Ascending aorta (tissue), 2 donors: ENCODE measurements at places on chromosomes 11 and 22.

GRCh38 chr11:37505406-37505805, 907.4 kb upstream of the RAG2 start:
- no peak for DNase-seq

- DNase-seq = no peak
Observed at GRCh38 chr11:123509737-123510578, 79.9 kb downstream of the GRAMD1B start.

- no peak for DNase-seq
Observed at GRCh38 chr11:104410336-104410735, 246.4 kb upstream of the PDGFD start.

- DNase-seq = no peak
Observed at GRCh38 chr22:24695060-24695459, 79.5 kb downstream of the PIWIL3 start.

DNA sequence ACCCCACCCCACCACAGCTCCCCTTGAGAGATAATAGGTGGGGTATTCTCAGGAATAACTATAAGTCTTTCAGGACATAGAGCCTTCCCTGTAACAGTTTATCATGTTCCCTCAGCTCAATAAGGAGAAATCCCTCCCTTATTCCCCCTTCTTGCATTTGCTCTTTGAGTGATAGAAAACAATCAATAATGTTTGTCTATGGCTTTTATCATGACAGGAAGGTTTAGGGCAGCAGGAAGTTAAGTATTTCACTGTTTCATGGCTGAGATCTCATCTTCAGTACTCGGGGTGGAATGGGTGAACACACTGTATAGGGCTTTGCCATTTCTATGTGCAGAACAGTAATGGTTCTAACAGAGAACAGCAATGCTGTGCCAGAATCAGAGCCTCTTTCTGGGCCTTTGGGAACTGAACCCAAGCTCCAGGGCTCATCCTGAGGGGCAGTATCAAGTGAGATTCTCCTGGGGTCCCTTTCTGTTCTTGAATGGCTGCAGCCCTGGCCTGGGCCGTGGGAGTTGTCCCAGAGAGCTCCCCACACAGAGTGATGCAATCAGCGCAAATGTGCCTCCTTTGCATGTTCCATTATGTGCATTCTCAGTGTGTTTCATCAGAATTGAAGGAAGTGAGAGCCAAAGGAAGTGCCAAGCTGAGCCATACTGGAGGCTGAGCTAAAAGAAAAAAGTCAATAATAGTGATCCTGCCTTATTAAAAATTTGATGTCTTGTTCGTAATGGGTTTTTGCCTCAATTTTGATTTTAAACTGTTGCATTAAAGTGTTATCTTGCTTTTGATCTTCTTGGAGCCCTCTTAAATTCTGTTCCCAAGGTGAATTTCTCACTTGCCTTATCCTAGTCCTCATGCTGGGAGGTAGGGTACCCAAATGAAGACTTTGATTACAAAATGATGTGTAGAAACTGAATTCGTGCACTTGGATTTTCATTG, 2.9 kb upstream of the CYP2R1 start:
- DNase-seq = no peak

DNA sequence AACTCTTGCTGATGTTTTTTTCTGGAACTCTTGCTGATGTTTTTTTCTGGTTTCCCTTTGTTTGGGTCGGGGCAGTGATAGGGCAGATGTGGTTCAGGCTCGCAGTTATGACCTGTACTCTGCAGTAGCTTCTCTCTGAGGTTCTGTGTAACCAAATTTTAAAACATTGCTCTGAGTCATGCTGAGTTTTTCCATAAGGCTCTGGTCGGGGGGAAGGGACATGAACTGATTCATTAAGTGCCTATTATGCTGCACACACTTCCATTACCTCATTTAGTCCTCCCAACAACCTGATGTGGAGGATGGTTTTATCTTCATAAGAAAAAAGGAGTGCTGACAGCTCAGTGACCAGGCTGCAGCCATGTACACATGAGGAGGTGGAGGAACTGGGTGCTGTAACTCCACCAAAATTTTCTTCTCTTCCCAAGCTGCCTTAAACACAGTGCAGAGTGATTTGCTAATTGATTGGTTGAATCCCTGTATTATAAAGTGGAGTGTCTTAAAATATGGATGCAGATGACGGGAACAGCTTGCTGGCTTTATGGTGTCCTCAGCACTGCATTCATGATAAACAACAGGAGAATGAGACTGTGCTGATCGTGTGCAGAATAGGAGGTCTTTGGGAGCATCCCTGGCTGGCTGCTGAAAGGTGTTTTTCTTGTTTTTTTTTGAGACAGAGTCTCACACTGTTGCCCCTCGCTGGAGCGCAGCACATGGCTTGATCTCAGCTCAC, 19.1 kb downstream of the TNRC6B start:
- DNase-seq = peak; percentile 76

- DNase-seq = no peak
Observed at GRCh38 chr11:79220171-79220570, 220.7 kb downstream of the TENM4 start.

DNA sequence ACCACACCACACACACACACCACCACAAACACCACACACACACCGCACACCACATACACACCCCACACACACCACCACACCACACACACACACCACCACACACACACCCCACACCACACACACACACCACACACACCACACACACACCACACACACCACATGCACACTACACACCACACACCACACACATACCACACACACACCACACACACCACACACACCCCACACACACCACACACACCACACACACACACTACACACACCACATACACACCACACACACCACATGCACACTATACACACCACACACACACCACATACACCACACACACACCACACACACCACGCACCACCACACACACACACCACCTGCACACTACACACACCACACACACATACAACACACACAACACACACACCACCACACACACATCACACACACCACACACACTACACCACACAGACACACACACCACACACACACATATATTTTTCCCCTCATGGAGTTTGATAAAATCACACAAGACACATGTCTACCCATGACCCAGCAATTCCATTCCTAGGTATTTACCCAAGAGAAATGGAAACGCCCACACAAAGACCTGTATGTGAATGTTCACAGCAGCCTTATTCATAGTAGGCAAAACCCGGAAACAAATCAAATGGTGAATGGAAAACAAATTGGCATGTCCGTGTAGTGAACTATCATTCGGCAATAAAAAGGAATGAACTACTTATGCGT, 14.3 kb downstream of the CD5 start:
- DNase-seq = no peak

DNA sequence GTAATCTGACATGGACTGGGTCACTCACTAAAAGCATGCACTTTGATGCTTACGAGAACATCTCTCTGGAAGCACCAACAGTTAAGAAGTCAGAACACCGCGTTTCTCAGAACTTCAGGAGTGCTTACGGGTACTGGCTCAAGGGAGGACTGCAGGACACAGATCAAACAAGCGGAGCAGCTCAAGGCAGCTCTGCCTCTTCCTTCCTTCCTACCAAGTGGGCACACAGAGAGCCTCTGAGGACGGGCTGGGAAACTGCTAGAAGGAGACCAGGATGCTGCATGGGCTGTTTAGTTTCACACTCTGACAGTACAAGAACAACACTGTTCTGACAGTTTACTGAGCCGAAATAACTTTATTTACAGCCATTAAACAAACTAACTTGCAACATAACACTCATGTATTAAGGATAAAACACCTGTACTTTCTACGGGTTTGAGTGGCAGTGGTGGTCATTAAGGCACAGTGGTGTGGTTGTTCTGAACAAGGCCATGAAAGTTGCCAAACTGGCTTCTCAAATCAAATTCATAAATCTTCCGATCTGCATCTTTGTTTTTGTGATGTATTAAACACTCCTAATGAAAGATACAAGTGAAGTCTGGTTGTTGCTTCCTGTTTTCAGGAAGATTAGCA, 37.5 kb downstream of the ARFGAP3 start:
- DNase-seq = no peak

DNA sequence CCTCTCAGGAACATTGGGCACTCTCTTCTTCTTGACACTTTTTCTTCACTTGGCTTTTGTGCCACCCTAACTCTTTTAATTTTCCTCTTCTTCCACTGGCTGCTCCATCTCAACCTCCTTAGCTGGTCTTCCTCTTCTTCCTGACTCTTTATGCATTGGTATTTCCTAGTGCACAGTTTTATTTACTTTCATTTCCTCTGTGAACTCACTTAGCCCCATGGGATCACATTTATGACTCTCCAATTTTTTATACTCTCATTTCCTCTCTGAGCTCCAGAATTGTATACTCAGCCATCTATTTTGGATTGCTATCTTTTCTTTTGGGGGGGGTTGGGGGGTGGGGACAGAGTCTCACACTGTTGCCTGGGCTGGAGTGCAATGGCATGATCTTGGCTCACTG, 38.5 kb upstream of the LARGE1 start:
- DNase-seq = no peak

DNA sequence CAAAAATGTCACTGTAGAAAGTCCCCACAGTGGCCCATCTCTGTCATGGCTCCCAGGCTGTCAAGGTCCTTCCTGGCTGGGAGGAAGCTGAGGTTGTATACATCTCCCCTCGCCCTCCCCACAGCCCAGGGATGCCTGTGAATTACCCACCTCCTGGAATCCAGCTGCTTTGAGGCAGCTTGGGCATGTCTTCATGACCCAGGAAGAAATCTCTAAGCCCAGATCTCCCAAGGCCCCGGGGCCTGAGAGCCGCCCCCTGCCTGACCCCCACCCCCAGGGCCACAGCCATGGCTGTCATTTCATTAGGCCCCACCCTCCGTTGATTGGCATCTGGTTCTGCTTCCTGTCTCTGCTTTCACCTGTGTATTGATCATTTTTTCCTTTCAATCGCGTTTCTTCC, 207.5 kb downstream of the TBC1D22A start:
- DNase-seq = no peak

- DNase-seq = no peak
Observed at GRCh38 chr11:64754124-64754918, 5.5 kb downstream of the PYGM start.

DNA sequence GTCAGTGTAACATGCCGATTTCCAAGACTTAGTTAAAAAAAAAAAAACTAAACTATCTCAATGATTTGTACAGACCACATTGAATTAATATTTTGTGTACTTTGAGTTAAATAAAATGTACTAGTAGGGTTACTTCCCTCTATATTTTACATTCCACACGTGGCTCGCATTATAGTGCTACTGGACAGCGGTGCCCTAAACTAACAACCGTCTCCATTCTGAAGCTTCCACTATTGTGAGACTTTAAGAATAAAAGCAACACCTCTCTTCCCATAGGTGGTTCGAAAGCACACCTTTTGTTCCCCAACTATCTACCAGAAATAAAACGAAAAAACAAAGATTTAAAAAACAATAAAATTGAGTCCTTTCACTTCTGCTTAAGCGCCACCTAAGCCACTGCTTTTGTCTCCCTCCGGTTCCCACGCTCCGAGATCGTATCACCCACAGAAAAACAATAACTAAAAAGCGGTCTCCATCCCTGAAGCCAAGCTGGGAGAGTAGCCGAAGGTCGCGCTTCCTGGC, 380 bp upstream of the TTC17 start:
- no peak for DNase-seq

DNA sequence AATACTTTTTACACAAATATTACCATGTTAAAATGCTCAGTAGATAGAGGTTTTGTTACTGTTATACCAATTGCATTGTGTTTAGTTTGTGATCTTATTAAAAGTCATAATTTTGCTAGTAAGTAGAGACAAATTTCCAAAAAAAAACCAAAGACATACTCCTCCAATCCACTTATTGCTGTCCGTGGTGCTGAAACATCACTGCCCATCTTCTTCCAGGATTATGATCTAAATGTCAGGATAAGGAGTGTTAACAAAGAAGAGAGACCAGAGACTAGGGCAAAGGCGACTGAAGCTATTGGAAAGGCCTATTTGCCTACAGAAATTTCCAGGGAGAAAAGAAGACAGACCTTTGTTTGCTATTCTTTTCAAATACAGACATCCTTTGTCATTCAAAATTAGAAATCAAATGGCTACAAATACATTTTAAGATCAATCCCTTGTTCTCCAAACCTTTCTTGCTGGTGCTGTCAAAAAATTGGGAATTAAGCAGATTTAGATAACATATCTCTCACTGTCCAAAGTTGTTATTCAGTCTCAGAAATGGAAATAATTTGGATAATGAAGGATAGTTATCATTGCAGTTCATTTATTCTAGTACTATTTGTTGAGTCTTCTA, 199.7 kb downstream of the C11orf91 start:
- no peak for DNase-seq

DNA sequence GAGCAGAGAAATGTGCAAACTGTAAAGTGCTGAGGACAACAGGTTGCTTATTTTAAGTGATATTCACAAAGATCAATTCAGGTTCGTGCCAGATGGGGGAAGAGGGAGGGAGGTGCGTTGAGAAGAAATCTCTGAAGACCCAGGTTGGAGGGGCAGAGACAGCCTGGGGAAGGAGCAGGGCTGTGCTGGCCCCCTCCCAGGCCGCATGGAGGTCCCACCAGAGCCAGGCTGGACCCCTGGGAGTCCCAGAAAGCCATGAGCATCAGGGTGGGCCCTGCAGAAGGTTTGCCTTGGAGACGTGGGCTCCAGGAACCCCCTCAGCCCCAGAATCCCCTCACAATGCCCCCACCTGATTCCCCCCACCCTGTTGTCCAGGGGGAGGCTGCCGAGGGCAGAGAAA, 47.4 kb downstream of the IGLL1 start:
- no peak for DNase-seq

DNA sequence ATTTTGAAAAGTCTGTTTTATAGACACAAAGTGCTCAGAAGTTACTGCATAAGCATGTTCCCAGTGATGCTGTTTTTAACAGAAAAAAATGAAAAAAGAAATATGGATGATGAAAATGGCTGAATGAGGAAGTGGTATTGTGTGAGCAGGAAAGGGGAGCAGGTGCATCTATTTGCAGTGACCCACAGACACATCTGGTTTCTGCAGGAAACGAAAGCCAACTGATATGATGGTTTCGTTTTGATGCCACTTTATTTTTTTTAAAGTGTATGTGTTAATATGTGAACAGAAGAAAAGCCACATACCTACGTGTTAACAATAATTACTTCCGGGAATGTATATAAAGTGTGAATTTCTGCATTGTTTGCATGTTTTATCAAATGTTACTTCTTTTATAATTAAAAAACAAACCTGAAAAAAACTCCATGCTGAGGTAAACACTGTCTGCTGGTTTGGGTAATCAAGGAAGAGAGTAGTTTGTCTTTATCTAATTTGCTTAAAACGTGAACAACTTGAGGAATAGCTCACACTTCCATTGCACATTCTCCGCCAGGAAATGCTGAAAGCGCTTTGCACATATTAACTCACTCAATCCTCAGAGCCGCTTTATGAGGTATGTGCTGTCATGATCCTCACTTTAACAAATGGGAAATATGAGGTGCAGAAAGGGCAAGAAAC, 1335.9 kb downstream of the TBC1D22A start:
- no peak for DNase-seq

DNA sequence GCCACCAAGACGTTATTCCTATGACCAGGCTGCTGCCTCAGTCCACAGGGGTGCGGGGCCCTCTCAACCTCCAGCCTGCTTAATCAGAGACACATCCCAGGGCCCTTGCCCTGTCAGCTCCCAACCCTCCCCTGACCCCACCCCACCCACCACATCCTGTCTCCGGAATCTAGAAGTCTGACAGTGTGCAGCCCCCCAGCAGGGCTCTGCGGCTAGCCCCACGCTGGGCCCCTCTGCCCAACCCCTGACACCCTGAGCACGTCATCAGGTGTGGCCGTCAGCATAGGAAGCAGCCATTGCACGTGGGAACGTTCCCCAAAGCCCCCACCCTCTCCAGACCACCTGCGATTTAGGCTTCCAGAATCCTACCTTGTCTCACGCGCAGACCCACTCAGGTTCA, 34.3 kb upstream of the IGSF9B start:
- no peak for DNase-seq

- peak; percentile 93 for DNase-seq
Observed at GRCh38 chr11:76799066-76799804, 16.1 kb downstream of the TSKU start.

- no peak for DNase-seq
Observed at GRCh38 chr22:32570501-32570900, 95.9 kb downstream of the FBXO7 start.
